ENCODE measurements at places on chromosomes 1 and 21. TPM values are rescaled to one million over a fixed set of nuclear protein-coding genes. Genes with fewer than 3 reads are reported as not detected.
A peak's percentile ranks its signal among the peaks of the same experiment; 100 is the strongest.

- DNase-seq, result peak; percentile 64
These were observed at the start of gene SV2A for GRCh38 chr1:149917571-149918144. TSS of gene SV2A (minus strand) at chr1:149917844. CDS start at chr1:149913840, 4,004 bp downstream.

GRCh38 chr1:207649210-207649753, 4.3 kb downstream of the CR1L start:
- no peak for DNase-seq

- no peak for DNase-seq
These were observed 213.2 kb downstream of the TNR start for GRCh38 chr1:175530183-175530582.

DNA sequence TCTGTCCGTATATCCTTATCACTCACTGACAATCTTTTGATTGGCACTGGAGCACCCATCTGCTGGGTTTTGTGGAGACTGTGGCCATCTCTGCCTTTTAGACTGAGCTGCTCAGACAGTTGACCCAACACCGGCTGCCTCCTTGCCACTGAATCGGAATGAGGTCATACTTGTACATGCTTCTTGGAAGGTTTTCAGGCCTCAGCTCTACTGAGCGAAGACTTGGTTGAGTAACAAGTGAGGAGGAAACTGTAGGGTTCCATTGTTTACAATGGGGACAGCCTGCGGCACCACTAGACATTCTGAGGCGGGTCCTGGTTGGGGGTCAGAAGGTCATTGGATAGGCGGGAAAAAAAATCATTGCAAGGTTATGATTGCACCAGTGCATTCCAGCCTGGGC, 320.3 kb downstream of the KIF26B start:
- no peak for DNase-seq

- no peak for DNase-seq
These were observed 20.8 kb upstream of the ECE1 start for GRCh38 chr1:21311016-21311415.

- no peak for DNase-seq
These were observed 131.5 kb upstream of the CTTNBP2NL start for GRCh38 chr1:112264553-112264952.

GRCh38 chr1:236502579-236502971, 21.2 kb upstream of the LGALS8 start:
- DNase-seq, result no peak

DNA sequence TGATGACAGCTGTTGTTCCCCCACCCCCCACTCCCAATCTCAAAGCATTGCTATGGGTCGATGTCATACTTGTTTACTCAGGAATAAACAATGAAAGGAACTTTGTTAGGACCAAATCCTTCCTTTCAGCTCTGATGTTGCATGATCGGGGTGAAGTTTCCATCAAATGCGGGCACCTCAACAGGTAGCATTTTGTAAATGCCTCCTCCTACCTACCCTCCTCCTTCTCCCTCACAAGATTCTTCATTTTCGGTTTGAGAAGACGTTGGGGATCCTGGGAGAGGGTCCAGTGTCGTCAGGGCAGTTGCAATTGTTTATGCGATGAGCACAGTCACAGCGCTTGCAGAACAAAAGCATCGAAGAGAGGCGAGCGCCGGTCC, 758 bp upstream of the HUNK start:
- no peak for DNase-seq

Gene ARHGAP30
- total RNA-seq, result 272 TPM

Gene PRELP
- total RNA-seq, result not detected

Gene ACTL8
- total RNA-seq, result not detected

Gene VSIG8
- not detected for total RNA-seq

Gene CFHR2
- not detected for total RNA-seq

DNA sequence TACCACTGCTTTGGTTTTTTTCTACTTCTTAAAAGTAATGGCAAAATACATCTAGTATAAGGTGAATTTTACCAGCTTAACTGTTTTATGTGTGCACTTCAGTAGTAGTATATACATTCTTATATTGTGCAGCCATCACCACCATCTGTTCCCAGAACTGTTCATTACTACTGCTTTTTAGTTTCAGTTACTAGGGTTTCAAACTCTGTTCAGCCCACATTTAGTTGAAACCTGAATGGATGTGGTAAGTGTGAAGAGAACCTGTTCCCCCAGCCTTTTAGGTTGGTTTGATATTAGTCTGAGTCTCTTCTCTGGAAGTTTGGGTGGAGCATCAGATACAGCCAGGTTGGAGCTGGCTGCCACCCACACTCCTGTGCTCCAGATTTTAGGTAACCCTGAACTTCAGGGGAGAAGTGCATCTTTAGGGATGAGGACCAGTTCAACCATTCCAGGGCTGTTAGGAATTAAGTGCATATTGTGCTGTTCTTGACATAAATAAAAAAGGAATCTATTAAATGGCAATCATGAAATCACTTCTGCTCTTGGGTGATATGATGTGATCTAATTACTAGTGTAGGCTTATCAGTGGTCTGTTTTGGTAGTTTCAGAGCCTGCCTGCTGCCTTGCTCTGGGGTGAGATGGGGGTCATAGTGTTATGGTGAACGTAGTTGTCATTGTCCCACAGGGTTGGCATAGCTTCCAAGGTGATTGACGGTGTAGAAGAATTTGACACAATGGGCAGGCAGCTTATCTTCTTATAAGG, 32.1 kb downstream of the URB2 start:
- no peak for DNase-seq

DNA sequence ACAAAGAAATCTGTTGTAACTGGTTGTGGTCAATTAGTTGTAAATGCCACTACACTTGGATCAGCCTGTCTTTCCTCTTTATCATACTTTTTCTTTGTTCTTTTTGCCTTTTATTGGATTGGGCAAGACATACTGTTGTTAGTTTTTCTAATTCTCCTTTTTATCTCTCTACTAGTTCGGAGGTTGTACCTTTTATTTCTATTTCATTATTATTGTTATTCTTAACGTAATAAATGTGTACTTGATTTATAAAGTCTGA, 59.2 kb downstream of the IVNS1ABP start:
- no peak for DNase-seq

DNA sequence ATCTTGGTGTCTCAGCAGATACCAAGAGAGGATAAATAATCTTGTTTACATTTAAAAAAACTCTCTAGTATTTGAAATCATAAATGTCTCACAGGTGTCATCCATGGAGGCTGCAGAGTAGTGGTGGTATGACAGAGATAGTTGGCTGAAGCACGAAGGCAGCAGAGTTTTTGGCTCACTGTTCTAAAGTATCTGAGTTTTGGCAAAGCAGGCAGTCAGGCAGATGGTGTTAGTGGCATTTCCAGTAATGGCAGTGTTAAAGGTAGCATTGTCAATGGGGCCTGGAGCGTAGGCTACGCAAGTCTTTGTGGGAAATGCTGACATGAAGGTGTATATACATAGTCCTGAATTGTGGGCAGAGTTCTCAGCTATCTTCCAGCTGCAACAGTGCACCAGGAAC, 68.5 kb upstream of the HSD17B7 start:
- DNase-seq, result no peak

DNA sequence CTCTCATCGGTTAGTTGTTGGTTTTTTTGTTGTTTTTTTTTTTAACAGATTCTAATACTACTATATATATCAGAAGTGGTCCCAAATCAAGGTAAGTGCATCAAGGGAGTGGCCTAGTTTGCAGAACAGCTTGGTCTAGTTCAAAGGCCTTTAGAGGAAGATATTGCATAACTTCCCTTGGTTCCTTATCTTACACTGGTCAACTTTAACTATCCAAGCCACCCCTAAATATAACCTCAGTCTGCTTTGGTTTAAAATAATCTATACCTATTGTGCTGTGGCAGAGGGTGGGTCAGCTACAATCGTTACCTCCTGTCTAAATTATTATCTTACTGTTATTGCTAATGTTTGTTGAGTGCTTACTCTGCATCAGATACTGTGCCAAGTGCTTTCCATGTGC, 6.9 kb downstream of the S100A12 start:
- DNase-seq, result no peak

- DNase-seq, result no peak
These were observed at the start of gene PLCH2 for GRCh38 chr1:2476061-2476999. TSS of gene PLCH2 (plus strand) at chr1:2476289. CDS start at chr1:2476589, 300 bp downstream.

DNA sequence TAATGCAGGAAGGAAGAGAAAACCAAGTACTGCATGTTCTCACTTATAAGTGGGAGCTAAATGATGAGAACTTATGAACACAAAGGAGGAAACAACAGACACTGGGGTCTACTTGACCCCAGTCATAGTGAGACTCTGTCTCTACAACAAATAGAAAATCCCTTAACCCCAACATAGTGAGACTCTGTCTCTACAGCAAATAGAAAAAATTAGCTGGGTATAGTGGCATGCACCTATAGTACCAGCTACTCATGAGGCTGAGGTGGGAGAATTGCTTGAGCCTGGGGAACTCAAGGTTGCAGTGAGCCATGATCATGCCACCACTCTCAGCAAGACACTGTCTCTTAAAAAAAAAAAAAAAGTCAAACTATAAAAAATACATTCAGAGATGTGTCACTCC, 42.7 kb downstream of the GIPC2 start:
- DNase-seq, result no peak

DNA sequence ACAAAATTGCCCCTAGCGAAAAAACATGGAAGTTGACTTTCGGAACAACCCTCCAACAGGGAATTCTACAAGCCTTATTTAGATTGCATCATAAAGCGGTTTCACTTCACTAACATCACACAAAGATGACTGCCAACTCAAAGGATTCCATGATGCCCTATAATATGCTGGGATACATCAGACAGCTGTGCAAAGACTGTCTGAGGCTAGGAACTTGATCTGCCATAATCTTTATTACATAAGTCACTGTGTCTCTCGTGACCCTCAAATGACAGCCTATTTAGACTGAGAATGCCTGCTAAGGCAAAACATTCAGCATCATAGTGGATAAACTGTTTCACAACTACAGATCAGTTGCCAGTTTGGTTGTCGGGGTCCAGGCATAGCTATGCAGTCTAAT, 23.8 kb downstream of the FH start:
- DNase-seq, result no peak

Gene RYR2
- total RNA-seq, result 0.13 TPM

DNA sequence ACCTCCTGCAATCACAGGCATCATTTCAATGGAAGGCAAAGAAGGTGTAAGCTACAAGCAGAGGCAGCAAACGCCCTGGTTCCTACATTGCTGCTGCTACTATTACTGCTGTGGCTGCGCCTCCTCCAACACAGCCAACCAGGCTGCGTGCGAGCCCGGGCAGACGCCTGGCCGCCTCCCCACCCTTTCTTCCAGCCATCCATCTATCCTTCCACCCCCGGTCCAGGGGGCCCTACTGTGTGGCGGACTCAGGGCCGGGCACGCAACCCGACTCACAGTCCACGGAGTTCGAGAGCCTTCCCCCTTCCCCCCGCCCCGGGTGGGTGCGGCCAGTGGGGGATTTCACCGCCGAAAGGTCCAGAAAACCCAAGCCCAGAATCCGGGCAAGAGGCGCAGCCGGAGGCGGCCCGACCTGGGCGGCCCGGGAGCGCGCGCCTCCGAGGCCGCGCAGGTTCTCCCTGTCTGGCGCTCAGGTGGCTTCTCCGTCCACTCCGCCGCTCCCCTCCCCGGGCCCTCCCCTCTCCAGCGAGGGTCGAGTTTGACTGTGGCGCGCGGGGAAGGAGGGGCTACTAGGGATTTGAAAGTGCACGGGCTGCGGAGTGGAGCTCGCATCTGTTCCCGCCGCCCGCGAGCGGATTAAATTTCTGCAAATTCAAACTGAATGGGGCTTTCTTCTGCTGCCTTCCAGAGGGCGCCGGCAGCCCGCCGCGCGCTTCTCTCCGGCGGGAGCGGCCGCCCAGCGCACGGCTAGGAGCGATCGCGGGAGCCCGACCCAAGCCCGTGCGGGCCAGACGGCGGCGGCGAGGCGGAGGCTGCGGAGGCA, at the start of gene HUNK:
Gene HUNK (plus strand): TSS at position 569 of the 823 bp plus-strand sequence. CDS start 655 bp downstream, outside the sequence.
- DNase-seq, result no peak

DNA sequence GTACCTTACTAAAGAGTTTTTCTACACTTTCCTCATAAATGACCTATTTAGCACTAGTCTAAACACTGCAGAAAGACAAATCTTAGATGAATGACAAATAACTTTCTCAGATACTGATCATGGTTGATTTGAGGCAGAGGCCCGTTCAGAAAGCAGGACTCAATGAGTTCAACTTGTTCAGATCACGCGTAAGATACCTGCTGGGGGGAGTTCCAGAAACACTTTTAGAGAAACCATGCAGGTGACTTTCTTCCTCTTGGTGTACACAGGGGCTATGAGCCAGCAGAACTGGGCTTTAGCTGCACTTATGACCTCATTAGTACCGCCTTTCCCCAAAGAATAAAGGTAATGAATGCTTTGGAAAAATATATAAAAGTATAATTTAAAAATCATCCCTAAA, 38.8 kb upstream of the TTC39A start:
- DNase-seq, result no peak

DNA sequence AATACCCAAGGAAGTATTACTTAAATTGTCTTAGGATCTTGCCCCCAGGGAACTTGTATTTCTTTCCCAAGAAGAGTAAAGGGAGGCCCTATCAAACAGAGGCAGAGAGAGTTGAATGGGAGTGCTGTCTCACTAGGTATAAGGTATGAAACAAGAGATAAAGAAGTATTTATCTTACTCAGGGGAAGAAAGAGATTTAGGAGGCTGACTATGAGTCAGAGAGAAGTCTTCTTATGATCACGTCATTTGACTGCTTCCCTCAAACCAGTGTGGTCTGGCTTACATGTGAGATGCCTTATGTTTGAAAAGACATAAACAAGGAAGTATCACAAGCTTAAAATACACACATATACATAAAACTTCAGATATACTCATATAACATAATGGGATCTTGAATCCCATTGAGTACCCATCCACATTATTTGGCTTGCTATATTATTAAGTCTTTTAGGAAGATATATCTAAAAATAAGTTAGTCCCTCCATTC, 29.6 kb downstream of the DUSP10 start:
- no peak for DNase-seq

- no peak for DNase-seq
These were observed 21.3 kb upstream of the CNIH3 start for GRCh38 chr1:224594851-224595250.

GRCh38 chr21:29376556-29376955, 77.8 kb downstream of the BACH1 start:
- peak; percentile 23 for DNase-seq

Gene SPATA45
- 0.80 TPM for total RNA-seq

Gene BNIPL
- total RNA-seq, result 0.33 TPM

GRCh38 chr1:182080955-182081582, 19.6 kb upstream of the ZNF648 start:
- DNase-seq, result no peak

GRCh38 chr1:85065550-85065949, 17.2 kb upstream of the MCOLN3 start:
- no peak for DNase-seq
